Neural crest cell (in vitro differentiated cells): ENCODE measurements at places on chromosomes 3 and 15.

DNA sequence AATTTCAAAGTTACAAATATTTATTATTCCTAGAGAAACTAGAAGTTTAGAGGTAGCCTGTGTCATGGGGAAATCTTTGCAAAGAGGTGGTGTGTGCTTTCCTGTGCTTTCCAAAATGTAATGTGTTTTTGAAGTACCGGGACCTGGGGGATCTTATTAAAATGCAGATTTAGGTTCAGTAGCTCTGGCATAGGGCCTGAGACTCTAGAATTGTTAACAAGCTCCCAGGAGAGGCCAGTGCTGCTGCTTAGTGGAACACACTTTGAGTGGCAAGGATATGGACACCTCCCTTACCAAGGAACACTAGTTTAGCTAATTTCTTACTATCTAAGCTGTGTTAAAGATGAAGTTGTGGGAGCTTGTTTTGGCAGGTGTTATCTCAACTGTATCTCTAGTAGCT is 428.9 kb downstream of the VGLL3 start:
- DNase-seq, result no peak

- no peak for DNase-seq
Measured at GRCh38 chr15:85607842-85608241, 186.9 kb downstream of the KLHL25 start.

DNA sequence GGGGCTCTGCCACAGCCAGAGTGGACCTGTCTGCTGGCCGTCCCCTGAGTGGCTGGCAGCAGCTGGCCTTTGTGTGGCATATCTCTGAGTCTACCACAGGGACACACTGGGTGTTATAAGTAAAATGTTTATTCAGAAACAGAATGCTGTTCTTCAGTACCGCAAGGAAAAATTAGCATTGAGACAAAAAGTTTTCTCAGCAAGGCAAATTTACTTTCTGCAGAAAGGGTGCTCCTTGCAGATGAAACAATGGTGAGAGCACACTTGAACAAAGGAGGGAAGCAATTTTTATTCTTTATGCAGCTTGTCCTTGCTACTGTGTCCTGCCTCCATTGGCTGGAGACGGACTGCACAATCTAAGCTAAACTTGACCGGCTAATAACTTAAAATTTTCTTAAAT is 4.0 kb downstream of the TMEM89 start:
- no peak for DNase-seq

- no peak for DNase-seq
Measured at GRCh38 chr3:189304465-189305351, 132.9 kb downstream of the TPRG1 start.

DNA sequence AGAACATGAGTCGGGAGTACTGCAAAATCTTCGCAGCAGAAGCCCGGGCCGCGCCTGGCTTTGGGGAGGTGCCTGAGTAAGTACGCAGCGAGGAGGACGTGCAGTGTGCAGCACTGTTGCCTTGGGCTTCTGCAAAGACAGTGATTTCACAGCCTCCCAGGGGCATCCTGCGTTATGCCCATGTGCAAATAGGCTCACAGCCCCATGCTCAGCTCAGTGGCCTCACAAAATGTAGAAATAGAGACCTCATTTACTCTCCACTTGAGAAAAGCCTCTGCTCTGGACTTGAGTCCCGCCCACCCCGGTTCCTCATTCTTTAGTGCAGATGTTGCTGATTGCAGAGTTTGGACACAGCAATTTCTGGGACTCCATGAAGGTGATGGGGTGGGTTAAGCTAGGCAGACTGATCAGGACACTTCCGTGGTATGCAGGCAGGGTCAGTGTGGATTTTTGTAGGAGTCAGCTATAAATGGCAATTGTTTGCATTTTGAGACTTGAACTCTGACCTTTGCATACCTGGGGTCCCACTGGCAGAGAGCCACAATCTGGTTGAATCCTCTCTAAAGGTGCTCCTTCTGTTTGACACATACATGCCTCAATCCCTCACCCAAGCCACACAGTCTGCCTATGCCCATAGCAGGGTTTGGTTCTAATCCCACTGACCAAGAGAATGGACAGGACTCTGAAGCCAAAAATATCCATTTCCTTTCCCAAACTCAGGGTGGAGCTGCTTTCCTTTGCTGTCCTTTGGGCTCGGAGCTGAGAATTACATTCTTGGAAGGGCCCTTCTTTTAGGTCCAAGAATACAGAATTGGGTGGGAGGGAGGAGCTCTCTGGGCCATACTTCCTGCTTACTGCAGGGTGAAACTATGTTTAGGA is 20.7 kb upstream of the SLC28A1 start:
- DNase-seq, result no peak

- DNase-seq, result no peak
Measured at GRCh38 chr3:71035314-71035713, 548.2 kb downstream of the FOXP1 start.

DNA sequence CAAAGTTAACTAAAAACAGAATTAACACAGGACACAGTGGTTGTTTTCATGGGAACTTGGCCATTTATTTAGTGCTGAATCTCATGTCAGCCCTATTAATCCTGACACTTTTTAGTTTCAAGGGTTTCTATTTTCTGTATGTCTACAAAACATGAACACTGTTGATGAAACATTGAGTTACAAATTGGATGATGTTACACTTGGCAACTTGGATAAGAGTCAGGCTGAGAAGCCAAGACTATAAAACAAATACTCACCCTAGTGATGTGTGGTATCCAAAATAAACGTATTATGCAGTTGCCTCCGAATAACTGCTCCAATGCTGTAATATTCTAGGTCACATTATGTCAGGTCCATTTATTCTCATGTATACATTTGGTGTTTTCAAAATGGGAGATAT is 349.6 kb downstream of the ZIC1 start:
- no peak for DNase-seq

GRCh38 chr15:87816016-87816415 is 440.5 kb downstream of the NTRK3 start:
- no peak for DNase-seq

- DNase-seq, result no peak
Measured at GRCh38 chr15:63978511-63979261, 67.6 kb downstream of the DAPK2 start.

DNA sequence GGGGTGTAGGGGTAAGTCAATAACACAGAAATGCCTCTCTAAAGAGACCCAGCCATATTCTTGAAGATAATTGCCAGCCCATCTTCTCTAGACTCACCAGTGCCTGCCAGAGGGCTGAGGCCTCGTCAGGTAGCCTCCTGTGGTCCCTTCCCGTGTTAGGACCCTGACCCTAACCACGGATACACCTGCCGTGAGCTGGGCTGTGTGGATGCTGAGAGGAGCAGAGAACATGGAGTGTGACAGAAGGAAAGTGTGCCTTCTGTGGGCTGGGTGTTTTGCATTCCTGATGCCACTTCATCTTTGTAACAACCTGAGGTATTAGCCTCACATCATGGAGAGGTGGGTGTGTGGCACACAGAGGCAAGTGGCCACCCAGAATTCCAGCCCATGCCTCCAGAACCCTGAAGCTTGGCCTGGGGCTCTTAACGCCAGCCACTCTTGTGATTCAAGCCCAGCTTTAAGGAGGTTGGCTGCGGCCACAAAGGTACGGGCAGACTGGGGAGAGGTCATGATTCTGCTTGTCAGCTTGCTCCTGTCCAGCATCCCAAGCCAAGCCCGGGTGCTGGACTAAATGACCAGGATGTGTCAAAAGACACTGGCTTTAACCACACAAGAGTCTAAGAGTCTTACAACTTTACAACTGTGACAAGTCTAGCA is 21.1 kb upstream of the ABTB1 start:
- DNase-seq, result no peak

DNA sequence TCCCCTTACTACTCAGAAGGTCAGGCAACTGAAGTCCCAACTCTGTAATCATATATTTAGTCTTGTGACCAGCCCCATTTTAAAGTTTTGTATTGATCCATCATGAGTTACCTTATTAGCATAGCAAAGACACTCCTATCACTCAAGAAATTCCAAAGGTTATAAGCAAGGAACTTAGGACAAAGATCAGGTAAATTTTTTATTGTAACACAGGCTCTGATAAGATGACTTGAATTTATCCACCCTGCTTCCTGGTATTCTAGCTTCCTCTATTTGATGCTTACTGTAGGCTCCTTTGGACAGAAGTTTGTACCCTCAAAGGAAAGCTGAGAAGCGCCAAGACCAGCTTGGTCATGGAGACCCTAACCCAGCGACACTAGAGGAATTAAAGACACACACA is 8.2 kb upstream of the NDN start:
- DNase-seq, result no peak

DNA sequence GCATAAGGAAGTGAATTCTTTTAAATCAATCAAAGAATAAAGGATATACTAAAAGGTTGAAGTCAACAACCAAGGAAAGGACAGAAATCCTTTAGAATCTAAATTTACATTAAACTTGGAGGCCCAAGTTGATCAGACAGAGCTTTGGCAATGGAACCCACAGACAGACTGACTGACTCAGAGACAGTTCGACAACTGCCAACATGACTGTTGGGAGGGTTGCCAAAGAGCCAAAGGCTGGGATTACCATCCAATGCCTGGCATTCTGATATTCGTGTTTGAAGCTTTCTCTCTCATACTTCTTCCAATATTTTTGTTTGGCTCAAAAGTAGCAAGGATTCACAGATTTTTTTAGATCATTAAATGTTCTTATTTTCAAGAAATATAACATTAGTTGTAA is 406.1 kb downstream of the PLCL2 start:
- no peak for DNase-seq

DNA sequence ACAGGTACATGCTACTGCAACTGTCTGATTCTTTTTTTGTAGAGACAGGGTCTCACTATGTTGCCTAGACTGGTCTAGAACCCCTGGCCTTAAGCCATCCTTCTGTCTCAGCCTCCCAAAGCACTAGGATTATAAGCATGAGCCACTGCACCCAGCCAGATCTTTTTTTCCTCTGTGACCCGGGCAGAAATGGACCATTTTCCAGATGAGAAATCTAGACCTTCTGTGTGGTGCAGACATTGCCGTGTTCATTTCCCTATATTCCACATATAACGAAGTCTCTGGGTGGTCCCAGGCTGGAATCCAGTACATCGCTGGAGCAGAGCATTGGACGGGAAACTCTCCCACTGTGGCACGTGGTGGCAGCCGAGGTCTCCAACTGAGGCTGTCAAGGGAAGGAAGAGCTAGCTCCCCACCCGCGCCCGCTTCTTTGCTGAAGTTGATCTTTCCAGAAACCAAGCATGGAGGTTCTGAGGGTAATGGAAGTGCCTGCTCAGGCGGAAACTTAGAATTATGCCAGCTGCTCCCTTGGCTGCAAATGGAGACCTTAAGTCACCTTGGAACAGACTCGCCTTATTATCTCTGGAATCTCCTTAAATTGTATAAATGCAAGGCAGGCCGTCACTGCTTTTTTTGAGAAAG is 23.1 kb upstream of the TXNRD3 start:
- no peak for DNase-seq

GRCh38 chr15:33200903-33201302 is 6.4 kb upstream of the FMN1 start:
- DNase-seq, result no peak

GRCh38 chr3:100865442-100865841 is 127.8 kb downstream of the ABI3BP start:
- no peak for DNase-seq

- DNase-seq, result no peak
Measured at GRCh38 chr3:50521572-50521971, 18.1 kb upstream of the CACNA2D2 start.

- no peak for DNase-seq
Measured at GRCh38 chr3:45573591-45573990, 21.0 kb upstream of the LIMD1 start.

- DNase-seq, result no peak
Measured at GRCh38 chr3:105866656-105867653, 1.9 kb downstream of the CBLB start.

- DNase-seq, result no peak
Measured at GRCh38 chr3:115616461-115616860, 6.8 kb upstream of the GAP43 start.

DNA sequence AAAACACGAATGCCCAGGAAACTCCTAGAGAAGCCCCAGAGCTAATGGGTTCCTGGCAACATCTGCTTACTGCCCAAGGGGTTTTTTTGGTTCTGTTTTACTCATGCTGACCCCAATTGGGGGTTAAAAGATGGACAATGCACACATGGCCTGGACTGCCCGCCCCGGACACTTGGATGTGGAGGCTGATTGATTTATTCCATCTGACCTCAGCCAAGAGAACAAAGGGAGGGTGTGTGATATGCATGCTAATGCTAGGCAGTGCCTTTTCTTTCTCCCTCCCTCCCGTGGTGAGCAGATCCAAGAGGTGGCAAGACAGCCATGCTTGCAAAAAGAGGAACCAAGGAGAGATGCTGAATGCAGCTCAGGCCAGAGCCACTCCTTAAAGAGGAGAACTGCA is 3.3 kb upstream of the LRTM1 start:
- peak; percentile 56 for DNase-seq

GRCh38 chr3:82093641-82094040 is 332.2 kb upstream of the GBE1 start:
- no peak for DNase-seq

GRCh38 chr3:172553526-172554252 is 30.5 kb upstream of the TNFSF10 start:
- no peak for DNase-seq

GRCh38 chr3:111923806-111924205 is 55.0 kb upstream of the ABHD10 start:
- no peak for DNase-seq

DNA sequence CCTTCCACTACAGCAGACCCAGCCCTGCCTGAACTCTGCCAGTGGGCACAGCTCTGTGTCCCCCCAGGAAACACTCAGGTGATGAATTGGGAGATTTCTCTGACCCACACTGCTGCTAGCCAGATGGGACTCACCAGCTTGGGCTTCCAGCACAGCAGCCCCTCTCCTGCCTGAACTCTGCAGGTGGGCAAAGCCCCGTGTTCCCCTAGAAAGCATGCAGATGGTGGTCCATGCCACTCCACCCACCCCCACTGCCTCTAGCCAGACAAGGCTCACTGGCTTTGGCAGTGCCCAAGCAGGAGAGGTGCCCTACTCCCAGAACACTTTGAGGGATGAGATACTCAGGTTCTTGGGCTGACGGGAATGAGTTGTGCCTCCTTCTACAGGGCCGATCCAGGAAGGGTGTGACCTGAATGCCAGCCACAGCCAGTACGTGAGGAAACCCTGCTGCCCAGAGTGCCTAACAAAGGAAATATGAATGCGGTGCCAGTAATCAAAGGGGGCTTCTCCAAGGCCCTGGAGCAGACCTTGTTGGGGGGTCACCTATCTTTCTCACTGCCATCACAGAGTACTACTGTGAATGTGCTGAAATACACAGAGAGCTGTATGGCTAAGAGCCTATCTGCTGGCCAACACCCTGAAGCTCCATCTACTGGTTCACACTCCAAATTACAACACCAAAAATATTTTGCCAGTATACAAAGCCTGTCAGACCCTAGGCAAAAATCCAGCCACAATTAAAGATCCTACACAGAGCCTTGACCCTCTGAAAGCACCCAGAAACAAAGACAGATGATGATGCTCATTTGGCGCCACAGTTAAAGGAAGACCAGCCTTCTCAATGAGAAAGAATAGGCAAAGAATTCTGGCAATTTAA is 61.9 kb downstream of the BTLA start:
- DNase-seq, result no peak

DNA sequence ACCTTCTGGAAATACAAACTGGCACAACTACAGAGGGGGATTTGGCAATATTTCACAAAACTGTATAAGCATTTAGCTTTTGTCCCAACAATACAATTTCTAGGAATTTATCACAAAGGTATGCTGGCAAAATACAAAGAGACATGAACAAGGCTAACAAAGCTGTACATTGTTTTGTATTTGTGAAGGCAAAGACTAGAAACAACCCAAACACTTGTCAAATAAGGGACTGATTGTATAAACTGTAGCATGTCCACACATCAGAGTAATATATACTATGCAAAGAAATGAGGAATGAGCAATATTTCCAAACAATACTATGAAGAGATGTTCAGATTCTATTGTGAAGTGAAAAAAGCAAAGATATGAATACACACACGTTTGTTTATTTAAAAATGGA is 26.4 kb downstream of the CP start:
- no peak for DNase-seq
